ENCODE measurements at places on chromosomes 4 and X.

GRCh38 chr4:152118819-152119553, 358.2 kb upstream of the GATB start:
- DNase-seq: no peak

GRCh38 chrX:926070-926469, 286.4 kb downstream of the CRLF2 start:
- no peak for DNase-seq

DNA sequence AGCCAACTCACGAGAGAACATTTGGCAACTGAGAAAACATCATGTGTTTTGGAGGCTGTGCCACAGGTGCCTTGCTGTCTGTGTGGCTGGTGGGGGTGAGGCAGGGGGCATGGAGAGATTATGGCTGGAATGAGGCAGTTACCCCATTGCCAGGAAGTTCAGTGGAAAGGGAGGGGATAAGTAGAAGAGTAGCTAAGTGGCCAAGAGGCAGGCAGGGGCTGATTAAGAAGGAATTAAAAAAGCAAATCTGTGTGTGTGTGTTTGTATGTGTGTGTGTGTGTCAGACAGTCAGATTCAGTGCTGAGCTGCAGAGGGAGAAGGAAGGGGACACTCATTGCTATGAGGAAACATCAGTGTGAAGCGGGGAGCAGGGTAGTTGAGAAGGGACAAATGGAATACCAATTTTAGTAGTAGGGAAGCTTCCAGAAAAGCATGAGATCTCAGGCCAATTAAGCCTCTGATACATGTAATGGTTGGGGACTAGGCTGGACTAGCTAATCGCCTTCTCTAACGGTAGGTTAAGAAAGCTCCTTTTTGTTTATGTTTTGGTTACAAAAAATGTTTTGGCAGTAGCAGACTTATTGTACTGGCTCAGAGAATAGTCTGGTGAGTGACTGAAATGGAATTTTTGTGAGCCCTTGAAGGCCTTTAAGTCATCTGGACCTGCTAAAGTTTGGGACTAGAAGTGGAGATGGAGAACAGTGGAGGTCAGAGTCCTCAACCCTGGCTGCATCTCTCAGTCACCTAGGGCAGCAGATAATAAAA, 18.5 kb downstream of the TMEM164 start:
- no peak for DNase-seq

DNA sequence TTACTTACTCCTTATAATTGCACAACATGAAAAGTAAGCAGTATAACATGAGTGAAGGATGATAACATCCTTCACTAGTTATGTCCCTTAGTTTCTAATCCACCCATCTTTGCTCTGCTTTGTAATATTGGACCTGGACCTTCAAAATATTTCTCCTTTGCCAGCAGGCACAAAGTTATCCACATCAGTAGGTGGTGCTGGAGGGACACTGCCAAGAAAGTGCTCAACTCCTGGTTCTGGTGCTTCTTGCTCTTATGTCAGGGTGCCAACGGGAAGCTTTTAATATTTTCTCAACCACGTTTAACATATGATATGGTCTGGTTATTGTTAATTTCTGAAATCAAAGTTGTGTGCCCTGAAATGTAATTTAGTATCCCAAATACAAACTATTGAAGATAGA, 49.1 kb downstream of the TMEM165 start:
- DNase-seq: peak; percentile 20

- no peak for DNase-seq
Observed at GRCh38 chr4:6891436-6892170, 18.0 kb upstream of the TBC1D14 start.

DNA sequence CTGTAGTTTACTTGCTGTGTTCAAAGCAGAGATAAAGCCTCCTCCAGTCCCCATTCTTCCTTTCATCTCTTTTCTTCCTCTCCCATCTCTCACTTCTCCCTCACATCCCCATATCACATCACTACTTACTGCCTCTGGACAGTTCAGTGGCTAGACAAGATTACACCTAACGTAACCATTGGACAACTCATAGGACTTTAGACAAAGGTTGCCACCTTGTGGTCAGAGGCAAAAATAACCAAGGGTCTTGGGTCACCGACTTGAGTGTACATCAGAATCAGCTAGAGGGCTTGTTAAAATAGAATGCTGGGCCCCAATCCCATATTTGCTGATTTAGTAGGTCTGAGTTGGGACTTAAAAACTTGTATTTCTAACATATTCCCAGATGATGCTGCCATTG, 109.3 kb upstream of the DGKK start:
- peak; percentile 68 for DNase-seq
